Heart right ventricle (tissue), 16 donors: ENCODE measurements at places on chromosomes 2 and 18. TPM values are rescaled to one million over a fixed set of nuclear protein-coding genes. Genes with fewer than 3 reads are reported as not detected.
A peak's percentile ranks its signal among the peaks of the same experiment; 100 is the strongest.

Gene NXPH2
- total RNA-seq = not detected

- DNase-seq = no peak
- no peaks in the 10 kb centered on the region for H3K36me3 ChIP-seq
- H3K27ac ChIP-seq = no peak overlapping the region
- H3K4me3 ChIP-seq = no peak overlapping the region
- H3K4me1 ChIP-seq = no peaks in the 10 kb centered on the region
- no peaks in the 10 kb centered on the region for H3K27me3 ChIP-seq
These were observed 35.1 kb downstream of the SANBR start for GRCh38 chr2:61100801-61101200.

- H3K36me3 ChIP-seq = no peaks in the 10 kb centered on the region
- H3K27me3 ChIP-seq = peaks cover 19% of the 10 kb centered on the region
- DNase-seq = no peak
- no peaks in the 10 kb centered on the region for H3K4me1 ChIP-seq
These were observed 355.0 kb downstream of the RNF144A start for GRCh38 chr2:7272210-7272609.

- DNase-seq = no peak
- H3K27ac ChIP-seq = peak overlapping the region; percentile 59
- no peaks in the 10 kb centered on the region for H3K36me3 ChIP-seq
- H3K4me3 ChIP-seq = no peak overlapping the region
- H3K4me1 ChIP-seq = no peaks in the 10 kb centered on the region
- H3K27me3 ChIP-seq = no peaks in the 10 kb centered on the region
These were observed 15.3 kb upstream of the TXNDC2 start for GRCh38 chr18:9870431-9871008.

- no peak overlapping the region for H3K4me3 ChIP-seq
- H3K27ac ChIP-seq = no peak overlapping the region
- H3K36me3 ChIP-seq = peaks cover 5% of the 10 kb centered on the region
These were observed 112.5 kb upstream of the NFATC1 start for GRCh38 chr18:79283131-79283810.
